ENCODE measurements at places on chromosomes 2 and 18.

DNA sequence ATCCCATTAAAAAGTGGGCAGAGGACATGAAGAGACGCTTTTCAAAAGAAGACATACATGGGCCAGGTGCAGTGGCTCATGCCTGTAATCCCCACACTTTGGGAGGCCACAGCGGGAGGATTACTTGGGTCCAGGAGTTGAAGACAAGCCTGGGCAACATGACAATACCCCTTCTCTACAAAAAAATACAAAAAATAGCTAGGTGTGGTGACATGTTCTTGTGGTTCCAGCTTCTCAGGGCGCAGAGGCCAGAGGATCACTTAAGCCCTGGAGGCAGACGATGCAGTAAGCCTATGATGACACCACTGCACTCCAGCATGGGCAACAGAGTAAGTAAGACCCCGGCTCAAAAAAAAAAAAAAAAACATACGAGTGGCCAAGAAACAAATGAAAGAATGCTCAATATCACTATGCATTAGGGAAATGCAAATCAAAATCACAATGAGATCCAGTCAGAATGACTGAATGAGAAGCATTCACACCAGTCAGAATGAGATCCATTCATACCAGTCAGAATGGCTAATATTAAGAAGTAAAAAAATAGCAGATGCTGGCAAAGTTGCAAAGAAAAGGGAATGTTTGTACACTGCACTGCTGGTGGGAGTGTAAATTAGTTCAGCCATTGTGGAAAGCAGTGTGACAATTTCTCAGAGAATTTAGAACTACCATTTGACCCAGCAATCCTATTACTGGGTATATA lies 550.2 kb upstream of the SLC39A10 start:
- DNase-seq, result no peak

GRCh38 chr18:41809652-41810051 lies 145.4 kb upstream of the PIK3C3 start:
- DNase-seq, result no peak

DNA sequence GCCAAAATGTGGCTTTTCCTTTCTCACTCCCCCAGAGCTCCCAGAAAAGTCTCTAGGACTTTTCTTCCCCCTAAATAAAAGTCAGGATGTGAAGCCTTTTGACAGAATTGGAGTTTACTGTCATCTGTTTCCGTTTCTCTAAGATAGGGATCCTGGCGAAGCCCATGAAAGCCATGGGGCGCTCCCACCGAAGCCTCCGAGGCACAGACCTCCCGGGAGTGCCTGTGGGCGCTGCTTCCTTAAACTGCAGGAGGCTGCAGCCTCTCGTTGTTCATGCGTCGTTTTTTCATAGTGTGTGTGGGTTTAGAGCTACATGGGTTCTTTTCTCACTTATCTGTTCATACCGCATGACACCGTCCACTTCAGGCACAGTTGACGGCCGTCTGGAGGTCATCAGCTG lies 56.8 kb downstream of the ASAP2 start:
- DNase-seq, result no peak

DNA sequence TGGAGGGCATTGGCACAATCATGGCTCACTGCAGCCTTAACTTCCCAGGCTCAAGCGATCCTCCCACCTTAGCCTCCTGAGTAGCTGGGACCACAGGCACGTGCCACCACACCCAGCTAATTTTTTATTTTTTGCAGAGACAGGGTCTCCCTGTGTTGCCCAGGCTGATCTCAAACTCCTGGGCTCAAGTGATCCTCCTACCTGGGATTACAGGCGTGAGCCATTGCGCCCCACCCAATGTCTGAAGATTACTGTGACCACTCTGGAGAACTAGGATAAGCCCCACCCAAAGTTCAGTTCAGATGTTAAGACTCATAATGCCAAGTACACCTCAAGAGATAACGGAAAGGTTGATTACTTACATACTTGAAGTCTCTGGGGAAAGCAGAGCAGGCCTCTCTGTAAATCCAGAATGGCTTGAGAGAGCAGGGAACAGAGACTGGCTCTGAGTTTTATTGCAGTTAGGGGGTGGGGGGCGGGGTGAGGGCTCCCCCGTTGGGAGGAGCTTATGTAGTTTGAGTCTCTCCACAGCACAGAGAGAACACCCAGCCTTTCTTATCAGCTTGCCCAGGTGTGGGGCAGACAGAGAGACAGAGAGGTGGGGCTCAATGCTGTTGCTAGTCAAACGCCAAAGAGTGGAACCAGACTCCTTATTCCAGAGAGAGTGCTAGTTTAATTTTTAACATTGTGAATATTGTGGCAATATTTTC lies 26.5 kb upstream of the ERICH2 start:
- no peak for DNase-seq

DNA sequence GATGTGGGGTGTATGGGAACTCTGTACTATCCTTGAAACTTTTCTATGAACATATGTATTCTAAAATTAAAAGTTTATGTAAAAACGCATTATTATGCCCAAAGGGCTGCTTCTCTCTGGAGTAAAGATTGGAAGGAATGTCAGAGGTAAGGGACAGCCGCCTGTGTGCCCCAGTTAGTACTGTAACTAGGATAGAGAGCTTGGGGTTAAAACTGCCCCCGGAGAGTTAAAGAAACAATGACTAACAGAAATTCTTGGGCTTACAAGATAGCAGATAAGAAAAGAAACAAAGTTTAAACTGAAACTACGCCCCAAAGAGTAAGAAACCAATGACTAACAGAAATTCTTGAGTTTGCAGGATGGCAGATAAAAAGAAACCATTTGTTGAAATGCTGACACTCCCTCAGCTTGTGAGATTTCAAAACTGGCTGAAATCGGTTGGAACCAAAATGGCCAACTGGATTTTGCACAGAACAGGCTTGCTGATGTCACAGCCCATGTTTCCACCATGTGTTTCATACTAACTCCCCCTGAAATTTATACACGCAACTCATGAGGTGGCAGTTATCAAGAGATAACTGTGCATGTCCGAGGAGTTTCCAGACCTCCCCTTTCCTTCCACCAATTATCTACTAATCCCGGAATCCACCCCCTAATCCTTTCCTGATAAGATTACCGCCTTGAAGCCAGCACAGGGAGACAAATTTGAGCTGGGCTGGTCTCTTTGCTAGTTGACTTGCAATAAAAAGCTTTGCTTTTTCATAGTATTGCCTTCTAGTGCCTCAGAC lies 8.7 kb upstream of the TXNDC2 start:
- DNase-seq, result no peak

GRCh38 chr2:27622921-27623384 lies 5.9 kb downstream of the CCDC121 start:
- DNase-seq, result no peak

GRCh38 chr2:189203177-189203799 lies 23.7 kb upstream of the COL5A2 start:
- no peak for DNase-seq

DNA sequence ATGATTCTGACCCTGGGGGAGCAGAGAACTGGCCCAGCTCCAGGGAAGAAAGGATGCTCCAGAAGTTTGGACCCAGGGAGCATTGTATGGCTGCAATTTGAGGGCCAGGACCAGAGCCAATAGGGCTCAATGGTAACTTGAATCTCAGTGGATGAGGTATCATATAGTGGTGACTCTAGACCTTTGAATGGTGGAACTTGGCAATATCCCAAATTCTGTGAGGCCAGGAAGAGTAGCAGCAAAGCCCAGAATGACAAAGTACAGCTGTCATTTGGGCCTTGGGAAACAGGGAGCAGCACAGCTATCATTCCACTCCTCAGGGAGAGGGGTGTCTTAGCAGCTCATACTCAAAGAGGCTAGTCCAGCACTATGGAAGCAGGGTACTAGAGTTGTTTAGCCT lies 332.9 kb upstream of the RBMS1 start:
- DNase-seq, result no peak

GRCh38 chr2:168311261-168311910 lies 64.0 kb upstream of the STK39 start:
- DNase-seq, result no peak

- no peak for DNase-seq
Observed at GRCh38 chr2:217783243-217783642, 219.6 kb downstream of the TNS1 start.

GRCh38 chr2:101720732-101721131 lies 23.2 kb downstream of the MAP4K4 start:
- no peak for DNase-seq

DNA sequence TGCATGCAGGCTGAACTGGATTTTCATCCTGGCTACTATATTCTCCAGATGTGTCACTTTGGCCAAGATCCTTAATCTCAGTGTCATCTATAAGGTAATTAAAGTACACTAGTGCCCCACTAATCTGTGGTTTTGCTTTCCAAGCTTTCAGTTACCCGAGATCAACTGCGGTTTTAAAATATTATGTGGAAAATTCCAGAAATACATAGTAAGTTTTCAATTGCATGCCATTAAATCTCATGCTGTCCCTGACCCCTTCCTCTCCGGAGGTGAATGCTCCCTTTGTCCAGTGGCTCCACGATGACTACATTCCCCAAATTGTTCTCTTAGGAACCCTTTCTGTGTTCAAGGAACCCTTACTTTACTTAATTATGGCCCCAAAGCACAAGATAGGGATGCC lies 5.3 kb upstream of the TYMS start:
- DNase-seq, result no peak

- no peak for DNase-seq
Observed at GRCh38 chr2:85057226-85057962, 75.8 kb upstream of the TCF7L1 start.

- peak; percentile 46 for DNase-seq
Observed at GRCh38 chr18:59308248-59308937, 10.1 kb downstream of the CPLX4 start.

- DNase-seq, result no peak
Observed at GRCh38 chr2:36290306-36290856, 65.2 kb upstream of the CRIM1 start.

GRCh38 chr2:105876191-105876590 lies 131.5 kb downstream of the NCK2 start:
- no peak for DNase-seq

DNA sequence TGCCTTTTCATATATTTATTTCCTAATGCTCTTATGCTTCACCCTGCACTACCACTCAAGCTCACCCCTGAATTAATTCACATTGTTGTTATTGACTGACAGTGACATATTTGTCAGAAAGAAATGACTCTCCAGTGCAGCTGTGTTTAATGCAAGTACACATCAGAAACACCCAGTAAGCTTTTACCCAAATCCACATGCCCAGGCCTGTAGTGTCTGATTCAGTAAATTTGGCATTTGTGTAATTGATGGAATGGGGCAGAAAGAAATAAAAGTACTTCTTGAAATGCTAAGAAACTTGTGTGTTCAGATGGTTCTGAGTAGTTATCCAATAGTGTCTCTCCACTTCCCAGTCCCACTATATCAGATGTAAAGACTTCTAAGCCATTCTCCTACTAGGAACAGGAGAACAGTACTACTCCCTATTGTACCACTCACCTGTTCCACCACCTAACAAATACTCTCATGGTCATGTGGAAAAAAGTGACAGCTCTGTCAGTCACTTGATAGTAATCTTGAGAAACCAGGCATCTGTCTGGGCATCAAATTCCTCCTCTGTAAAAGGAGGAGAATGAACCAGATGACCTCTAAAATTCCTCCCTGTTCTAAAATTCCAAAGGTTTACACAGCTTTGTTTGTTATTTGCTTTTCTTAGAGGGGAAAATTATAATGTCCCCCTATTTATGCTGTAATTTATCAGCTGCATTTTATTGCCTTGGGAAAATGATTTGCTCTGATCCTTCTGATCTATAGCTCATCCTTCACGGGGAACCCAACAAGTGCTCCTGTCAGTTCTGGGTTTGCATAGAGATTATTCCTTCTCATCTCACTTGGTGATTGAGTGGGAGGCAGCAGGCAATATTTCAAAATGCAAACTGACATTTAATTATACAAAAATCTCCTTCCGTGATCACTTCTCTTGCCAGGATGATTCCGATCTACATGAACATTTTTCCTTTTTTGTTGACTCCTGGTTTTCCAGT lies 70.9 kb downstream of the ZNF385B start:
- no peak for DNase-seq

- no peak for DNase-seq
Observed at GRCh38 chr18:8982416-8983183, 119.9 kb upstream of the NDUFV2 start.

- no peak for DNase-seq
Observed at GRCh38 chr2:205187731-205188130, 494.6 kb upstream of the NRP2 start.

DNA sequence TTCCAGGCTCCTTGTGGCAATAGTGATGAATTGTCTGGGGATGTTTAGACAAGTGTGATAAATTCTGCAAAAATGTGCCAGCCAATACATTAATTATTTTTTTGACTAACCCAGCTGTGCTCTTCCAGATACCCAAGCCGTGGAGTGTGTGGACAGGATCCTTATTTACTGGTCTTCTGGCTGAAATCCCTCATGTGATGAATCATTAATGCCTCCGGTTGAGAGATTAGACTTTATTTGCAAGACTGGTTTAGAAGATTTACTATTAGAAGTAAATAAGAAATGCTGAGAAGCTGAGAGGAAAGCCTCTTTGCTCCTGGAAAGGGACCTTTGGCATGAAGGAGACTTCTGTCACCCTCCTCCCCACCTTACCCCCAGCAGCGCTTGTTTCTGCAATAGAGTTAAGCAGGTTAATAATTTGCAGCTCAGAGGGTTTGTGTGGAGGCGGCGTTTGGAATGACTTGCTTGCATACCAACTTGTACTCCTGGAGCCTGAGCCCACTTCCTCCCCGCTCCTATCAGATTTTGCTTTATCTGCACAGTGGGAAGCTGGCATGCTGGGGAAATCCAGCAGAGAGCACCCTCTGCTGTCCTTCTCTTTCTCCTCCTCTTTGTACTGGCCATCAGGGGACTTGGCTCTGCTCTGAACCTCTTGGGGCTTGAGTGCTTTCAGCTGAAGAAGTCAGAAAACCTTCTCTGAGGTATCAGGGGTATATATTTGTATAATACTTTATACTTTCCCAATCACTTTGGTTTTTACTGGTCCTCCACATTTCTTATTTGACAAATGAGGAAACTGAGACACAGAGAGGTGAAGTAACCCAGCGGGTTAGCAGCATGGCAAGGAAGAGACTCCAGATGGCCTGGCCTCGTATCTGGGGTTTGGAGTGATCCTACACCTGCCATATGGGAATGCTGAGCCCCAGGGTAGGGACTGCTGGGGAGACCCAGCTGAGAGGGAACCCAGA lies 16.3 kb downstream of the SLC3A1 start:
- DNase-seq, result peak; percentile 78

- no peak for DNase-seq
Observed at GRCh38 chr18:26981360-26982082, 116.0 kb upstream of the AQP4 start.

DNA sequence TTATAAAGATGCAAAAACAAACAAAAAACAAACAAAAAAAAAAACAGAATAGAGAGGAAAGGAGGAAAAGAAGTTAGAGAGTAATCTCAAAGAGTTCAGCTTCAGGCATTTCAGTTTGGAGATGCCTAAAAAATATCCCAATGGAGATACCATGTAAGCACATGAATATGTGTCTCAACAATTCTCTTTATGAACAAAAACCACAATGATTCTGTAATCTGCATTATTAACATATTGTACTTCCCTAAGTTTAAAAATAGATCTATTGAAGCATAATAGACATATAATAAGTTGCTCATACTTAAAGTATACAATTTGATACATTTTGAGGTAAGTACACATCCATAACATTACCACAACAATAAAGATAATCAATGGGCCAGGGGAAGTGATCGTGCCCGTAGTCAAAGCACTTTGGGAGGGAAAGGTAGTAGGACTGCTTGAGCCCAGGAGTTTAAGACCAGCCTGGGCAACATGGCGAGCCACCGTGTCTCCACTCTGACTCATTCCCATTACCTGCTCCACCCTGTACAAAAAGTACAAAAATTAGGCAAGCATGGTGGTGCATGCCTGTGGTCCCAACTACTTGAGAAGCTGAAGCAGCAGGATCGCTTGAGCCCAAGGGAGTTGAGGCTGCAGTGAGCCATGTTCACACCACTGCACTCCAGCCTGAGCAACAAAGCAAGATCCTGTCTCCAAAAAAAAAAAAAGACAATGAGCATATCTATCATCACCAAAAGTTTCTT lies 158.9 kb downstream of the ATAD2B start:
- DNase-seq, result no peak

Data from caudate nucleus (tissue), 63 donors.